ENCODE measurements at places on chromosomes 11 and 22.

DNA sequence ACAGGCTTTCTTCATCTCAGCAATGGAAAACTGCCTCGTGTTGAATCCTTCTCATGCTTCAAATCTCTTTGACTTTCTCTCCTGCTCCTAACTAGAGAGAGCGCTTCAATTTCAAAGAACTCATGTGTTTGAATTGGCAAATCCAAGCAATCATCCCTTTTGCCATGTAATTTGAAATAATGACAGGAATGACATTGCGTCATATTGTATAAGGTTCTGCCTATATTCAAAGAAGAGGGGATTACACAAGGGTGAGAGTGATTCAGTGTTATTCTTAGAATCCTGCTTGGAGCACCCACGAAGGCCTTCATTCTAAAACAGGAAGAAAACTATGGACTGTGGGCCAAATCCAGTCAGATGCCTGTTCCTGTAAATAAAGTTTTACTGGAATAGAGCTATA is 720.6 kb downstream of the JRKL start:
- DNase-seq, result no peak

- DNase-seq, result no peak
Observed at GRCh38 chr11:15119352-15119751, 4.6 kb downstream of the INSC start.

DNA sequence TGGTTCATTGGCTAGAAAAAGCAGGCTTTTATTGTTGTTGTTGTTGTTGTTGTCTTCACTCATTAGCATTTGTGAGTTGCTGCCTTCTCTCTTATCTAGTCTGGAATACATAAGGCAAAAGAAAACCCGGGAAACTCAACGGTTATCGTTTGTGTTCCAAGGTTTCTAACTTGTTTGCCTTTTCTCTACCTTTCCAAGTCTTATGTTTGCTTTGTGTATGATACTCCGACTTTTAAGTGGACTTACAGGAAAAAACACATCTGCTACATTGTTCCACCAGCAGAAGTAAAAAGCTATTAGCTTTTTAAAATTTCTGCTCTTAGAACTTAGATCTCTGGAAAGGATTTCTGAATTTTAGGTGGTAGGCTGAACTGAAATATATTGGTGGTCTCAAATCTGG is 27.0 kb upstream of the HIKESHI start:
- DNase-seq, result no peak

- DNase-seq, result no peak
Observed at GRCh38 chr22:26887456-26887855, 230.1 kb downstream of the MIAT start.

- DNase-seq, result no peak
Observed at GRCh38 chr11:109584001-109584972, 162.3 kb downstream of the C11orf87 start.

- peak; percentile 48 for DNase-seq
Observed at GRCh38 chr11:115580927-115581680, 76.9 kb upstream of the CADM1 start.

GRCh38 chr11:3165152-3165705 is at the start of gene OSBPL5:
TSS of gene OSBPL5 (minus strand) at chr11:3165310. CDS start at chr11:3129148, 36,162 bp downstream.
- DNase-seq, result no peak

DNA sequence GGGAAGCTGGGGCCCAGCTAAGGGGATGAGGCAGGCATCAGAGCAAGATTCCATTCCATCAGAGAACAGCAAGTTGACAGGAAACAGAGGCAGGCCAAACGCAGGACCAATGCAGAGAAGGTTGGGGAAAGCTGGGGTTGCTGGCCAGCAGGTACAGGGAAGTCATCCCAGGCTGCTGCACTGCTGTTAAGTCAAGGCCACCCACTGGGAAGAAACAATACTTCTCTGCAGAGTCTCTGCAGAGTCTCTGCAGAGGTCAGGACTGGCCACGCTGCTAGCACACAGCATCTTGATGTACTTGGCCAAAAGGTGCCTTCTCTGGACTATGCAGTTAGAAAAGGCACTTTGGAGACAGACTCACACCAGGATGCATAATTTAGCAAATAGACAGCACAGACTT is 68.5 kb upstream of the CSNK2A3 start:
- DNase-seq, result no peak

GRCh38 chr22:24542641-24543040 is 12.3 kb downstream of the GUCD1 start:
- DNase-seq, result no peak

GRCh38 chr11:10600570-10601248 is 32.2 kb upstream of the LYVE1 start:
- DNase-seq, result no peak

DNA sequence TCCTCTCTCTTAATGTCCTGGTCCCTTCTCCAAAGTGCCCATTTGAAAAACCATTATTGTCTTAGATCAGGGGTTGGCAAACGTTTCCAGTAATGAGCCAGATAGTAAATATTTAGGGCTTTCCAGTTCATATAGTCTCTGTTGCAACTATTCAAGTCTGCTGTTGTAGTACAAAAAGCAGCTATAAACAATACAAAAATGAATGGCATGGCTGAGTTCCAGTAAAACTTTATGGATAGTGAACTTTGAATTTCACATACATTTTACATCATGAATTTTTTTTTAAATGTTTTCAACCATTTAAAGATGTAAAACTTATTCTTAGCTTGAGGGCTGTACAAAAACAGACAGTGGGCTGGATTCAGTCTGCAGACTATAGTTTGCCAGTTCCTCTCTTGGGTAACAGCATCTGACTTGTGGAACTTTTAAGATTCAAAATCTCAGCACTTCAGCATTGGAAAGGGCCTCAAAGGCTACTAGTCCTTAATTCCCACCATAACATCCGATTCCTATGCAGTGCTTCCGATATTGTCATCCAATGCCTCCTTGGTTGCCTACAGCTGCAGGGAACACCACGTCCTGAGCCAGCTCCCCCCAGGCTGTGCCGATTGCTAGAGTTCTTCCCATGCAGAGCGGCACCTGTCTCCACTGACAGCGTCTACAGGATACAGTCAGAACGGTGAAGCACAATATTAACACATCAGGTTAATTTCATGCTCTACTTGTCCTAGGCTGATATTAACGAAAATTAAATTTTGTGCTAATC is 65.6 kb upstream of the E2F8 start:
- DNase-seq, result no peak

DNA sequence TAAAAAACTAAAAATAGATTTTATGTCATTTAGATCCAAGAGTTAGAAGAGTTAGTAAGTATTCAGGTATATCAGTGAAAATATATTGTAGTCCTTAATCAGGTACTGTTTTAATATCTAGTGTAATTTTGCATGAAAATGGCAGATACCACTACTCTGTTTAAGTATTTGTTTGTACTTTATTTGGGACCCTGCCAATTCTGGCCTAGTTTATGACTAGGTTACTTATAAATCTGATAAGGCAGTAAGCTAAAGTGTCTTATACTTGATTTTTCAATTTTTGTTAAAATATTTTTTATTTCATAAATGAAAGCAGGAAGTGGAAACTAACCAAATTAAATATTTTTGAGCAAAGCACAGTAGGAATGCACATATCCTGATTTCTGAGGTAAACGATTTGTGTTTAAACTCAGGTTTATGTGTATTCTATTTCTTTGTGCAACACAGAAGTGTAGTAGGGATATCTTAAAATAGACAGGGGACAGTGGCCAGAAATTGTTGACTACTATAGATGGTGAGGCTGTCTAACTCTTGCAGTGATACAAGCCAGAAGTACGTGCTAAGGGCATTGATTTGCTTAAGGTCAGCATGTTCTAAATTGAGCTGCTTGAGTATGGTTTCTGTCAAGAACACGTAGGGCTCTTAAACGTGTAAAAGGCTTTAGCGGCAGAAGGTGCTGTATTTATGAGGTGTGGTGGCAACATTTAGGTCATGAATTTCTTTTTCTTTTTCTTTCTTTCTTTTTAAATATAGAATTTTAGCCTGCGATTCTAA is 34.0 kb downstream of the HIPK3 start:
- no peak for DNase-seq

- no peak for DNase-seq
Observed at GRCh38 chr11:130145975-130146776, 13.4 kb upstream of the ST14 start.

DNA sequence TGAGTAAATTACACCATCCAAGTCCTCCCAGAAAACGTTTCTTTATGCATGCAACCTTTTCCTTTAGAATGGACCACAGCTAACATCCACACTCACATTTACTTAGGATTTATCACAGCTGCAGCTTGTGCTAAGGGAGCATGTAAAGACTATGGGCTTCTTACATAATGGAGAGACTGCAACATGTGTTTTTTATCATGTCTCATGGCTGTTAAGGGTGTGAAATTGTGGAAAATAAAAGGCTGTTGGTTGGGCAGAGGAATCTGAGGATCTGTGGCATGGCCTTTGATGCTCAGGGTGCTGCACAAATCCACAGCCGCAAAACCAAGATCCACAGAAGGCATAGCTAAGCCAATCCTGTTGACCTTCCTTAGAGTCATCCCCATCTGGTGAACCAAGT is 112.0 kb upstream of the MTNR1B start:
- no peak for DNase-seq

GRCh38 chr22:25478528-25478927 is 85.9 kb upstream of the GRK3 start:
- DNase-seq, result no peak

- no peak for DNase-seq
Observed at GRCh38 chr11:115778928-115779650, 274.9 kb upstream of the CADM1 start.

- no peak for DNase-seq
Observed at GRCh38 chr11:84799112-84799511, 828.0 kb downstream of the DLG2 start.

DNA sequence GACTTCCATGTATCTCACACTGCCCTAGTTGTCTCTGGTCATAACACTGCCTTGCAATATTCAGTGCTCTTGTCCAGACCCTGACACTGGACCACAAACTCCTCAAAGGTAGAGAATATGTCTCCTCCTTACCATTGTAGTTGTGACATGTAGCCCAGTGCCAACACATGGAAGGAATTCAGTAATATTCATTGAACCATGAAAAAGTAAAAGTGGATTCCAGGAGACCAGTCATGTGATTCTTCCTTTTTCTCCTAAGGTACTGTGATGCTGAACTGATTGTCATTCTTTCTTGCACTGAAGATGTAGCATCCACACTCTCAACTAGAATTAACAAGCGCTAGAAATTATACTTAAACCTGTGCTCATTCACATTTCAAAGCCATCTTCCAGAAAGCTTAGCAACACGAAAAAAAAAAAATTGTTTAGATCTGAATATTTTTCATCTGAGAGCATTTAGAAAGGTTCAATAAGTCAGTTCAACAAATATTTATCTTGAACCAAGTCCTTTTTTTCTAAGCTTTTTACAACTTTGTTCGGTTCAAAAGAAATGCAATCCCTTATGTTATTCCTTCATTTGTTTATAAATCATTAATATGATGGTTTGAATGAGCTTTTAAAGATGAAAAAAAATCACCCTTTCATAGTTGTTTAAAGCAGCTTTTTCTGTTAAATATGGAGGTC is 224.7 kb upstream of the BLID start:
- DNase-seq, result no peak

GRCh38 chr11:19267567-19267966 is 26.8 kb upstream of the E2F8 start:
- no peak for DNase-seq

- DNase-seq, result no peak
Observed at GRCh38 chr22:43131773-43132501, 11.3 kb downstream of the MCAT start.

DNA sequence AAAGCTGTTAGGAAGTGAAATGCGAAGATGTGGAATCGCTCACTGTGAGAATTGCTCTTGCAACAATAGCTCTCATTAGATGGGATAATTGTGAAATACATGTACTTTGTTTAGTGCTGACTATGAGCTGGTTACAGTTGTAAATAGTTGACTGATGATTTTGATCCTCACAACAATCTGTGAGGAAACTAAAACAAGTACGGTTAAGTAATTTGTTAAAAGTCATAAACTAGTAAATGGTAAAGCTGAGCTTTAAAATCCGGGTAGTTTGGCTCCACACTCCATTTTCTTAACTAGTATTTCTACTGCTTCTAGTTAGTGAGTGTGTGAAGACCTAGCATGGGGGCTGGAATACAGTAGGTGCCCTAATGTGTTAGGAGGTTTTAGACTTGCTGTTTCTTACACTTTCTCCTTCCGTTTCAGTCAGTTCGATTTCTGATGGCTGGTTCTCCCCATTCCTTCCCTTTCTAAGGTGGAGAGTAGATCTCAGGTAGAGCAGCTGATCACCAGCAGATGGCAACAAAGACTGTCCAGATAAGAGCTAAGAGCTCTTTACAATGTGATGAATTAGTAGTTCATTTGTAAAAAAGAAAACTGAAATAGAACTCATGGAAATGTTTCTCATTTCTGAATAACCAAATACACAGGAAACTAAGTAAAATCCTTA is 16.3 kb upstream of the CYP2R1 start:
- no peak for DNase-seq

GRCh38 chr22:43882122-43882767 is 9.6 kb downstream of the PNPLA5 start:
- no peak for DNase-seq

- no peak for DNase-seq
Observed at GRCh38 chr11:70725278-70725677, 326.9 kb downstream of the CTTN start.

- DNase-seq, result no peak
Observed at GRCh38 chr22:49588739-49589138, 238.9 kb downstream of the BRD1 start.

- no peak for DNase-seq
Observed at GRCh38 chr11:9799886-9800285, 136.0 kb downstream of the SWAP70 start.

GRCh38 chr22:28341001-28341400 is 338.6 kb downstream of the TTC28 start:
- no peak for DNase-seq

DNA sequence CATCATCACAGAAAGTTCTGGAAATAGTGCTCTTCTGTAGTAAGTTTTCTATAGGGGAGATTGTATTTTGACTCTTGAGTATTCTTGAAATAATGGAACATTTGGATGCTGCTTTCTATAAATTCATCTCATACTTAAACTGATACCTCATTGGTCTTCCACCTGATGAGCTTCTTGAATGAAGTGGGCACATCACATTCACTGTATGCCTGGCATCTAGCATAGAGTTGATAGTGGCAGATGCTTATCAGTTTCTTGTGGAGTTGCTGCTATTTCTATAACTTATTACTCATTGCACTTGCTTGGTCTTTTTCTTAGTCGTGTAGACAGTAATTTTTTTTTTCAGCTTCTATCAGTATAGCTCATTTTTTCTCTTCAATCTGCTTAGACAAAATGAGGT is 5.4 kb downstream of the ATXN10 start:
- no peak for DNase-seq

DNA sequence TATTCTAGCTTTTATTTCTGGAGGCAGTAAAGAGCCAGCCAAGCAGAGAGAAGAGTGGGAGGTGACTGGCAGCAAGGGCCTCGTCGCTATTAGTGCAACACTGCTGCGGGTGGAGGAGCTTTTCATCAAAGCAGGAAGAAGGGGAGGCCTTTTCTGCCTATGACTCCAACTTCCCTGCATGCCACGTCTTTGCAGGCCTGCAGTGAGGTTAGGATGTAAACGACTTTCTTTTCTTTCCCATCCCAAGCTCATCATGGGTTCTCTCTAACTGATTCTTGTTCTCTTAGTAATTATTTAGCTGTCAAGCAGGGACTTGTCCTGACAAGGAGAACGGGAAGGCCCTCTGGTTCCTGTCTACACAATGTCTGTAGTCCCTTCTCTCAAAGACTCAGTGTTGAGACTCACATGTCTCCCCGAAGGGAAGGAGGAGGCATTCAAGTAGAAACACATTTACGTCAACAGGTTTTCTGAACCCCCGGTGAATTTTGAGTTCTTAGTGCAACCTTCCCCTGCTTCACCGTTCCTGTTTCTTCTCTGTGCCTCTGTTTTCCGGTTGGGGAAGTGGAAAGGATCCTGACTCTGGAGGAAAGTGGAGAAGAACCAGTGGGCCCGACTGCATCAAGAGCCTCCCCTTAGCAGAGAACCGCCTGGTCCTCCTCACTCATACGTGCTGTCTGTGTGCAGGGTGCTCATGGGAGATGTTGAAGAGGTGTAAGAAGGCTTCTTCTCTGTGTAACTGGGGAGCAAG is 56.9 kb downstream of the PACS1 start:
- DNase-seq, result no peak

All from NCI-H2171 (cell line).